ENCODE measurements at places on chromosomes 1 and 21. TPM values are rescaled to one million over a fixed set of nuclear protein-coding genes. Genes with fewer than 3 reads are reported as not detected.

Gene CFAP74
- not detected for polyA plus RNA-seq

Gene CFHR3
- not detected for polyA plus RNA-seq

Gene MAGOH
- 99.7 TPM for polyA plus RNA-seq

Gene COL11A1
- polyA plus RNA-seq: not detected

Gene DNAJC6
- 0.21 TPM for polyA plus RNA-seq

Gene SELP
- polyA plus RNA-seq: 0.69 TPM

Gene TMCC2
- polyA plus RNA-seq: 0.37 TPM

Gene RPE65
- not detected for polyA plus RNA-seq

Gene TNFAIP8L2
- polyA plus RNA-seq: 11.7 TPM

Gene AMPD1
- not detected for polyA plus RNA-seq

Gene APOBEC4
- polyA plus RNA-seq: not detected

Gene CD5L
- not detected for polyA plus RNA-seq

Gene CSF3R
- not detected for polyA plus RNA-seq

Gene S100A8
- polyA plus RNA-seq: 11.6 TPM

Gene LAMB3
- not detected for polyA plus RNA-seq

Gene CNIH3
- 1.1 TPM for polyA plus RNA-seq

Gene SLC2A5
- polyA plus RNA-seq: not detected

Gene PRR9
- not detected for polyA plus RNA-seq

Gene PTGER3
- not detected for polyA plus RNA-seq

Gene ERO1B
- 1.9 TPM for polyA plus RNA-seq

Gene ZYG11A
- not detected for polyA plus RNA-seq

Gene SLC1A7
- polyA plus RNA-seq: not detected

Gene TIMM17A
- 17.8 TPM for polyA plus RNA-seq

Gene RGS16
- not detected for polyA plus RNA-seq

Gene LRRIQ3
- polyA plus RNA-seq: 1.6 TPM

Gene EXO5
- polyA plus RNA-seq: 4.5 TPM

Gene PCNX2
- polyA plus RNA-seq: 2.2 TPM

Gene TFF3
- polyA plus RNA-seq: not detected

Gene NKAIN1
- not detected for polyA plus RNA-seq

Gene CCDC17
- polyA plus RNA-seq: not detected

Gene C1orf115
- polyA plus RNA-seq: 0.44 TPM

Gene ZNF593OS
- 2.1 TPM for polyA plus RNA-seq

Gene DCST2
- polyA plus RNA-seq: not detected

Gene OR2T35
- polyA plus RNA-seq: not detected

Gene OPRD1
- polyA plus RNA-seq: not detected

Gene RNF186
- not detected for polyA plus RNA-seq

Gene CFAP298
- 59.4 TPM for polyA plus RNA-seq

Gene AKNAD1
- not detected for polyA plus RNA-seq

Gene CENPF
- 1.5 TPM for polyA plus RNA-seq

Gene CTTNBP2NL
- not detected for polyA plus RNA-seq

Gene FYB2
- polyA plus RNA-seq: not detected

Gene MRPL39
- 37.3 TPM for polyA plus RNA-seq

Gene NFASC
- polyA plus RNA-seq: not detected

Gene FHAD1
- polyA plus RNA-seq: not detected

Gene GNG4
- not detected for polyA plus RNA-seq

Gene GJA5
- not detected for polyA plus RNA-seq

Gene PRKAA2
- not detected for polyA plus RNA-seq

Gene LORICRIN
- not detected for polyA plus RNA-seq

Gene VAV3
- 13.1 TPM for polyA plus RNA-seq

Gene WNT9A
- not detected for polyA plus RNA-seq

Gene C1orf226
- not detected for polyA plus RNA-seq
